ENCODE measurements at places on chromosomes 1 and 21. TPM values are rescaled to one million over a fixed set of nuclear protein-coding genes. Genes with fewer than 3 reads are reported as not detected.

GRCh38 chr1:227169343-227169742 lies 148.9 kb downstream of the CDC42BPA start:
- DNase-seq = no peak

- DNase-seq = peak; percentile 86
Measured at GRCh38 chr1:208924928-208925327, 658.6 kb upstream of the CAMK1G start.

C4BPA gene
- polyA plus RNA-seq = not detected

GRCh38 chr1:48671578-48671977 lies 105.1 kb downstream of the BEND5 start:
- no peak for DNase-seq

GRCh38 chr1:39170731-39171667 lies 33.5 kb upstream of the MACF1 start:
- DNase-seq = peak; percentile 72

GRCh38 chr1:2381741-2382620 lies 9.4 kb downstream of the MORN1 start:
- DNase-seq = peak; percentile 74

DNA sequence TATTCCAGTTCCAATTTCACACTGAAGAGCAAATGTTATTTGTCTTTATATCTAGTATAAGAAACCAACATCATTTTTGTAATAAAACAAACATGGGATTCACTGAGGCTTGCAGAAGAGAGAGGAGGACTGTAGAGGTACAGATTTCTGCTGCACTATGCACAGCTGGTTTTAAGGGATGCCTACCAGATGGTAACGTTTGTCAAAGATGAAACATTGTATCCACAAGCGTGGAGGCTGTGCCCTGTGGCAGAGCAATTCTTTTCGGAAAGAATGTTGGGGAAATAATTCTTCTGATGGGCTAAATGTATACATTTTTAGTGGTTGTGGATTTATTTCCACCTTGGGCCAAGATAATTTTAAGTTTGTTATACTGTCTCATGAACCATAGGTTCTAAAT lies 272.4 kb downstream of the DUSP10 start:
- no peak for DNase-seq

DNA sequence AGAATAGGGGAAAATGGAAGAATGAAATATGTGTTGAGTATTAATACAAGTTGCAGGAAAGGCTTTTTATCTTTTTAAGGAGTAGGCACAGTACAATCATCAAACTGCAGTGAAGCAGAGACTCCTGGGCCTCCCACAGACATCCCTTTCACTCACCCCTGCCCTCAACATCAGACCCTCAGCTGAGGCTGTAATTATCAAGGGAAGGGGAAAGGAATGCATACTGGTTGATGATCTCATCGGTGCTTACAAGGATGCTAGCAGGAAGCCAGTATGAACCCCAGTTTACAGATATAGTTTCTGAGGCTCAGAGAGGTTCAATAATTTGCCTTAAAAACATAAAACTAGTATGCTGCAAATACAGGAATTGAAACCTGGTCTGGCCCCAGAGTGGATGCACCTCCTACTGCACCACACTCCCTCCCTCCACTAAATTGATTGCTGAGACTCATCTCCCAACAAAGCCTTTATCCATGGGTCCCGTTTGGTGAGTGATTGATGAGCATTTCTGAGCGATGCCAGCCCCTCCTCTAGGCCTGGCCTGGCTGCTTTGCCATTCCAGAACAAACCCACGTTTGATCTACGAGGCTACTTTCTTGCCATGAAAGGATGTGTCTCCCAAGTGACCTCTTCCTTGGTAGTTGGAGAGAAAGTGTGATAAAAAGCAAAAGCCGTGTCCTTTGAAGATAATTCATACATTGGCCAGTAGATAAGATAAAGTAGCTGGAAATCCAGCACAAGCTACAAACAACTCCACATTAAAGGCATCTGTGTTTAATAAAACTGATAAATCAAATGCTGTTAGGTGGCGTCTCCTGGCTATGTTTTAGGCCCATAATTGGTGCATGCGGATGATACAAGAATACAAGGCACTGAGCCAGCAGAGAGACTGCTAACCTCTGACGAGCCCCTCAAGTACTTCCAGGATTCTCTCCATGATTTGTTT lies 233.9 kb upstream of the CAMK1G start:
- no peak for DNase-seq

ACTL8 gene
- not detected for polyA plus RNA-seq

HES3 gene
- not detected for polyA plus RNA-seq

Data from brain (organoid and tissue), 16 donors.